ENCODE measurements at places on chromosomes 11 and 22.
A peak's percentile ranks its signal among the peaks of the same experiment; 100 is the strongest.

DNA sequence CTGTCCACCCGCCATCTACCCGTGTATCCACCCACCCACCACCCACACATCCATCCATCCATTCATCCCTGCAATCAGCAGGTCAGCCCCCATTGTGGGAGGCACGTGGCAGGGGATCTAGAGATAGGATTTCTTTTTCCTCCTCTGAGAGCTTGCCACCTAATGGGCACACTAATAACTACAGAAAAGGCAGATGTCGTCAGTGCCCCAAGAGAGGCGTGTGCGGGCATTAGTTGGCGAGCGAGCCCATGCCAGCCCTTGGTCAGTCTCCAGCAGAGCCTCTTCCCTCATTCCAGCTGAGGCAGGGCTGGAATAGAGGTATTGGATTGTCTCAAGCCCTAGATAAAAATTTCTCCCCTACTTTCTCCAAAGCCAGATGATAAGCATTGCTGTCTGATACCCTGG lies 9.7 kb downstream of the USP2 start:
- DNase-seq = no peak

- no peak for DNase-seq
Measured at GRCh38 chr11:10663990-10664389, 29.6 kb downstream of the IRAG1 start.

DNA sequence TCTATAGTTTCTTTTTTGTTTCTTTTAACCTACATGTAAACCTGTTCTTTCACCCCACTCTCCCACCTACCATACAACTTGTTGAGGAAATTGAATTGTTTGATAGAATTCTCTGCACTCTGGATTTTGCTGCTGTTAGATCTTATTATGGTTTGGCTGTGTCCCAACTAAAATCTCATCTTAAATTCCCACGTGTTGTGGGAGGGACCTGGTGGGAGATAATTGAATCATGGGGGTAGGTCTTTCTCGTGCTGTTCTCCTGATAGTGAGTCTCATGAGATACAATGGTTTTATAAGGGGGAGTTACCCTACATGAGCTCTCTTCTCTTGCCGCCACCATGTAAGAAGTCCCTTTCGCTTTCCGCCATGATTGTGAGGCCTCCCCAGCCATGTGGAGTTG lies 15.0 kb upstream of the PITPNB start:
- no peak for DNase-seq

DNA sequence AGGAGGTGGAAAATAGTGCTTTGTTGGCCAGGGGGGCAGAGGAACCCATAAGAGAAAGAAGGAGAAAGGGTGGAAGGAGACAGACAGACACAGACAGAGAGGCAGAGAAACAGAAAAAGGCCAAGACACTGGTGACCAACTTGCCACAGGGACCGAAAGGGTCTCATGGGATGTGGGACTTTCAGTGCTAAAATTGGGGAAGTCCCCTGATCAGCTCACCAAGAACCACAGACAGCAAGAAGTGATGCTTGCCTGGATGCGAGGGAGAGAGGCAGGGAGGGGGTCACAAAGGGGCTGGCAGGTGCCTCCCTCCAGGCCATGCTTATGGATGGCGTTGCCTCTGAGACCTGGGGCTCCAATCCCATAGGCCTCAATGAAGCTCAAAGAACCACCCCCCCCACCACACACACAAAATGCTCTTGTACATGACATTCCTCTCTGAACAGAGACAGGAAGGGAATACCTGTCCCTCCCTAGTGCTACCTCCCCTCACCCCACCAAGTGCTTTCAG lies 413.4 kb downstream of the MN1 start:
- no peak for DNase-seq

DNA sequence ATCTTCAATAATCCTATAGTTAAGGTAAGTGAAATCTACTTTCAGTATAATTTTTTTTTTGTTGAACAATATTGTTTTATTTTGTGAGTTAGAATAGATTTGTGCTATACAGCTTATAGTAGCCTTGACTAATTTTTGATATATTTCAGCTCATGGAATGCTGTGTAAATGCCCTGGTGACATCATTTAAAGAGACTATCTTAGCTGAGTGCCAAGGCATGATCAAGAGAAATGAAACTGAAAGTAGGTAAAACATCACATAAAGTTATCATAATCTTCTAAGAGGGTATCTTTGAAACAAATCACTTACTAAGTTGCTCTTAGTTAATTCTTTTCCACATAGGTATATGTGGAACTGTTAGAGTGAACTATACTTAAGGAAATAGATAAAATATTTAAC lies 51.4 kb upstream of the ACAT1 start:
- DNase-seq = peak; percentile 59

DNA sequence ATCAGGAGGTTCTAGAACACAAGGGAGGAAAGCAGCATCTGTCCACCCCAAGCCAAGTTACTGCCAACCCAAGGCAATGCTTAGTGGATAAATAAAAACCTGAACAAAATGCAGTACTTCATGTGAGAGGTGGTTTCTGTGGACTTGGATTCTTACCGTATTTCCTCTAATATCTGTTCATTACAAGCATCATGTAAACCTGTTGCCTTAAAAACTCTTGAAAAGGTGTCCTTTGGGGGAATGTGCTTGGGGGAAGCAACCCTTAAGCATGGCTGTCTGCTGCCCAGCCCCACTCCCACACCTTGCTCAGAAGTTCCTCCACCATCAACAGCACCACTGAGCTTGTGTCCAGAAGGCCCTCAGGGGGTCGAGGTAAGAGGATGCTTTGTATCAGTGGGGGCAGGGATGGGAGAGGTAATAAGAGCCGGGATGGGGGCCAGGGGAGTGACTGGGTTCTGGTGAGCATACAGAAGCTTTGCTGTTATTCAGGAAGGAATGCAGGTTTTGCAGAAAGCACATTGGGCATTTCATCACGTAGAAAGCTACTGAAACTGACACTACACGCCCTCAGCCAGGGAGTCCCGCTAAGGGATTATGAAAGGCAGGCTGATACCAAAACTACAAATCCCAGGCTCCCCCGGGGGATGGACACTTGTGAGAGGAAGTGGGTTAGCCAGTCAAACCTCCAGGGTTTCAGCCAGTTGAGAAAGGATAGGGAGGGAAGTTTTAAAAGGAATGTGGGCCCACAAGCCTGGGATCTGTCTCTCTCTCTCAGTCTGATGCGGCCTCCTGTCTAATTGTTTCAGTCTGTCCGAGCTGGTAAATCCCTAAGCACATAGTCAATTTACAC lies 52.0 kb downstream of the KCNJ1 start:
- peak; percentile 97 for DNase-seq

GRCh38 chr11:97419729-97420128 lies 1029.9 kb downstream of the JRKL start:
- no peak for DNase-seq

- no peak for DNase-seq
Measured at GRCh38 chr11:35163702-35164496, 24.9 kb downstream of the CD44 start.

- no peak for DNase-seq
Measured at GRCh38 chr22:39021552-39022250, 774 bp downstream of the APOBEC3D start.

DNA sequence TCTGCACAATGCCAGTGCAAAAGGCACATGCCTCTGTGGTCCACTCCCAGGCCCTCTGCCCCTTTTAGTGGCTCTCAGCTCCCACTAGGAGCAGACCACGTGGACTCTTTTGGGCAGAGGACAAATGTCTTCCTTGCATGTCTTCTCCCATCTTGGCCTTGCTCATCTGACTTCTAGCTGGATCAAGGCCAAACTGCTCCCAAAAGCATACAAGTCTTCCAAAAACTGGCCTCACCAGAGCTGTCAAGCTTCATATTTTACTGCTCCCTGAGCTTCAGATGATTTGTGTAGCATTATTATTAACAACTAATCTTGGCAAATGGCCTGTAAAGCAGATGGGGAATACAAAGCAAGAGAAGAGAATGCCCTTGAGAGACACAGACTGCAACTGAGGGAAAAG lies 6.9 kb downstream of the SMPD1 start:
- DNase-seq = peak; percentile 49

- DNase-seq = peak; percentile 22
Measured at GRCh38 chr11:3609416-3610265, 32.2 kb downstream of the ART5 start.

DNA sequence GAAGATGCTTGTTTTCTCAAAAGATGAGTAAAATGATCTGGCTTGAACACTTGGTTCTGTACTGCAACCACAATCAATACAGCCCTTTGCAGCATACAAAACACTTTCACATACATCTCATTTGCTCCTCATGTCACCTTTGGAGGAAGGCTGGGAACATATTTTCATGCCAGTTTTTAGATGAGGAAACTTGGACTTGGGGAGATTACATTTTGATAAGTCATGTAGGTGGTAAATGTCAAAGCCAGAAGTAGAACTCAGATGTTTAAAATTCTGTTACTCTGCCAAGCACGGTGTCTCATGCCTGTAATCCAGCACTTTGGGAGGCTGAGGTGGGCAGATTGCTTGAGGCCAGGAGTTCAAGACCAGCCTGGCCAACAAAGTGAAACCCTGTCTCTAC lies 121.8 kb downstream of the MICAL2 start:
- DNase-seq = peak; percentile 38

GRCh38 chr11:105230586-105230985 lies 91.0 kb upstream of the CARD18 start:
- DNase-seq = no peak

DNA sequence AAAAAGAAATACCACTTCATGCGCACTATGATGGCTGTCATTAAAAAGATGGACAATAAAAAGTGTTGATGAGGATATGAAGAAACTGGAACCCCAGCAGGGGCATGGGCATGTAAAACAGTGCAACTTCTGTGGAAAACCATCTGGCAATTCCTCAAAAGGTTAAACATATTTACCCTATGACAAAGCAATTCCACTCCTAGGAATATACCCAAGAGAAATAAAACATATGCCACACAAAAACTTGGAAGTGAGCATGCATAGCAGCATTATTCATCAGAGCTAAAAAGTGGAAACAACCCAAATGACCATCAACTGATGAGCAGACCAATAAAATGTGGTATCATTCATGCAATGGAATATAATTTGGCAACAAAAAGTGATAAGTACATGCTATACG lies 50.1 kb downstream of the LRRC32 start:
- DNase-seq = peak; percentile 96

GRCh38 chr11:1218788-1219445 lies 3.9 kb upstream of the MUC5B start:
- no peak for DNase-seq

DNA sequence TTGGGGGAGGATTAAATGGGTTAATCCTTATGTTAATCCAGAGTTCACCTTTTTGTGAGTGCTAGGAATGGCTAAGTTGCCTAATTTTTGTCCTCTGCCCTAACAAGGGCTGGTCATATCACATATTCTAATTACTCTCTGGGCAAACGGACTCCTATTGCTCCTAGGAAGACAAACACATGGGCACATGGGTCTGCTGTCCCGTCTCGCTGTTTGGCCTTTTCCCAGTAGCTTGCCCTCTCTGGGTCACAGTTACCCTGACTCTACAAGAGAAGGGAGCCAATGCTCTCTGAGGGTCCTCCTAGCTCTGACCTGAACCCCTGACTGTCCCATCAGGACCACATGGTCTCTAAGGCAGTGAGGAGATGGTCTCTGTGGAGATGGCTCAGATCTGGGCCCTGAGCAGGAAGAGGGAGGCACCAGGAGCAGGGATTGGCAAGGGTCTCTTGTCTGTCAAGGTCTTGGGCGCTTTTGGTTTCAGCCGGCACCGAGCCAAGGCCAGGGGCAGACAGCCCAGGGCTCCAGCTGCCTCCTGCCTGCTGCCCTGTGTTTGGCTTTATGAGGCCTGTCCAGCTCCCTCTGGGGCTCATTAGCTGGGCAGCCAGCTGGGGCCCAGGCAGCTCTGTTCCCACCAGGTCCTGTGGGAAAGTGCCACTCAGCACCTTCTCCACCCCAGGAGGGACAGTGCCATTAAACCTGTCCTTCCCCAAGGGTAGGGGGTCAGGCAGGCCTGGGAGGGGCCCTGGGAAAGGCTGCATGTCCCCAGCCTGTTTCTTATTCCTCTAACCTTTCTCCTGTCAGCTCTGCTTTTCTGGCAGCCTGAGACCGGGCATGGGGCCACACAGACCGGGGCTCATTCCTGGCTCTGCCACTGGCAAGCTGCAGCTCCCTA lies 559.9 kb downstream of the MN1 start:
- DNase-seq = peak; percentile 64

DNA sequence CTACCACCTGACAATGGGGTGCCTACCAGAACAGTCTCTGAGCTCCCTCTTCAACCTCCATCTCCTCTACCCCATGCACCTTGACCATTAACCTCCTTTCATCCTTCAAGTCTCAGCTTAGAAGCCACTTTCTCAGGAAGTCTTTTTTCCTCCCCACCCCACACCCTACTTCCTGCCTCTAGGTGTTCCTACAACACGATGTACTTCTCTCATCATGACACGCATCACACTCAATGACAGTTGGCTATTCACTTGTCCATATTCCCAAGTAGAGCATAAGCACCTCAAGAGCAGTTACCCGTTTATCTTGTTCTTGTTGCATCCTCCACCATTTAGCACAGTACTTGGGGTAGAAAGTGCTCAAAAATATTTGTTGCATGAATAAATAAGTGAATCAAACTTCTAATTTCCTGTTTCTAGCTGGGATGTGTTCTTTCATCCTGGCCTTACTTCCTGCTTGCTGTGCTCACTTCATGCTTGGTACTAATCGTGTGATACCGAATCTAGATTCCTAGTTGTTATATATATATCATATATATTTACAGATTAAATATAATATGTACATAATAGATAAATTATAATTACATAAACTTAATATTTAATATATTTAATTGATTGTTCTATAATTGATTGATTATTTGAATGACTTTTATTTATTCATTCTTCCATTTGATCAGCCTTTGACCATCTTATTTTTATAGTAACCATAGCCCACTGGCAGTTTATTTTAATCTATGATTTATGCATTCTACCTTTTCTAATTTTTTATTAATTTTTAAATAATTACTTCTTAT lies 177.5 kb upstream of the TMEM45B start:
- no peak for DNase-seq

DNA sequence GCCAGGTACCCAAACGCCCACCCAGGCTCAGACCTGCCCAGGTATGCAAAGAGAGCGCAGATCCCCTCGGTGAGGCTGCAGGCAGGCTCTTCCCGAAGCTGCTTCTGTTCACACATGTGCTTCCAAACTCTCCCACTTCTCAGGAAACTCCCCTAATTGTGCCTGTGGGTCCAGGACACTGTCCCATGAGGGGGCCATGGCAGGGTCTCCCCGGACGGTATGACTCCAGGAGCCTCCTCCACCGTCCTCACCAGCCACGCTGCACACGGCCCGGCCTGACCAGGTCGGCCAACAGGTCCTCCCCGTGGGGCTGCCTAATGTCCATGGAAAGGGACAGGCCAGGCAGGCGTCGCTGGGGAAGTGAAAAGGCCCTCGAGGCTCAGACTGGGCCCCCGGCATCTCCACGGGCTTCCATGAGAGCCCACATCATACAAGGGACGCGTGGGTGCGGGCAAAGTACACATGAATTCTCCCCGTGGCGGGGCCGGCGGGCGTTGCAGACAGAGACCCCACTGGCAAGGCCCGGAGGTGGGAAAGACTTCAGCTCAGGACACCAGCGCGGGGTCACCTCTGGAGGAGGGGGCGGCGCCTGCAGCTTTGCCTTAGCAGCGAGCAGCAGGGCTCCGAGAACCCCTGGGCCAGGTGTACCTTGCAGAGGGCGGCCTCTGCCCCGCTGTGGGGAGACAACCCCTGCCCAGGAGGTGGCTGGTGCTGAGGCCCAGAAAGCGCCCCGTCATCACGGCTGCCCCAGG lies 526.1 kb downstream of the BRD1 start:
- no peak for DNase-seq
